Heart right ventricle (tissue), 16 donors: ENCODE measurements at places on chromosomes 12 and 14. TPM values are rescaled to one million over a fixed set of nuclear protein-coding genes. Genes with fewer than 3 reads are reported as not detected.

Gene PTPRO
- polyA plus RNA-seq = 0.29 TPM

Gene LRRC9
- polyA plus RNA-seq = 0.01 TPM

Gene NANOG
- polyA plus RNA-seq = not detected

Gene GPX2
- not detected for polyA plus RNA-seq

Gene ABCD2
- polyA plus RNA-seq = 0.32 TPM

Gene AMHR2
- not detected for polyA plus RNA-seq

Gene ZNF410
- polyA plus RNA-seq = 24.6 TPM

Gene BORCS5
- 2.5 TPM for polyA plus RNA-seq

Gene VRTN
- polyA plus RNA-seq = not detected

Gene HOXC12
- polyA plus RNA-seq = not detected

Gene FSCB
- polyA plus RNA-seq = not detected

Gene P2RX7
- 0.25 TPM for polyA plus RNA-seq

Gene ANO4
- 0.12 TPM for polyA plus RNA-seq

Gene KRT71
- not detected for polyA plus RNA-seq

Gene CCDC175
- polyA plus RNA-seq = not detected

Gene SOX5
- 0.17 TPM for polyA plus RNA-seq

Gene BCL2L2
- polyA plus RNA-seq = 16.8 TPM

Gene TAS2R8
- not detected for polyA plus RNA-seq

Gene PAX9
- not detected for polyA plus RNA-seq

Gene DHRS7
- polyA plus RNA-seq = 38.1 TPM

Gene FAM186B
- 0.04 TPM for polyA plus RNA-seq

Gene DNAH10
- 0.07 TPM for polyA plus RNA-seq

Gene TMCC3
- polyA plus RNA-seq = 2.6 TPM

Gene POTEG
- polyA plus RNA-seq = not detected

Gene CCDC184
- 1.3 TPM for polyA plus RNA-seq

Gene PRH2
- polyA plus RNA-seq = not detected
